NCI-H1417 treated with DMSO at 0.1 percent for 48 hours (cell line): ENCODE measurements at places on chromosomes 6 and 20.

- no peak for DNase-seq
These were observed 25.5 kb upstream of the SMIM26 start for GRCh38 chr20:18541741-18542140.

- DNase-seq: no peak
These were observed 525.6 kb downstream of the EPHA7 start for GRCh38 chr6:92893741-92894140.

GRCh38 chr6:64679416-64679815, 1027.6 kb downstream of the EYS start:
- DNase-seq: no peak

DNA sequence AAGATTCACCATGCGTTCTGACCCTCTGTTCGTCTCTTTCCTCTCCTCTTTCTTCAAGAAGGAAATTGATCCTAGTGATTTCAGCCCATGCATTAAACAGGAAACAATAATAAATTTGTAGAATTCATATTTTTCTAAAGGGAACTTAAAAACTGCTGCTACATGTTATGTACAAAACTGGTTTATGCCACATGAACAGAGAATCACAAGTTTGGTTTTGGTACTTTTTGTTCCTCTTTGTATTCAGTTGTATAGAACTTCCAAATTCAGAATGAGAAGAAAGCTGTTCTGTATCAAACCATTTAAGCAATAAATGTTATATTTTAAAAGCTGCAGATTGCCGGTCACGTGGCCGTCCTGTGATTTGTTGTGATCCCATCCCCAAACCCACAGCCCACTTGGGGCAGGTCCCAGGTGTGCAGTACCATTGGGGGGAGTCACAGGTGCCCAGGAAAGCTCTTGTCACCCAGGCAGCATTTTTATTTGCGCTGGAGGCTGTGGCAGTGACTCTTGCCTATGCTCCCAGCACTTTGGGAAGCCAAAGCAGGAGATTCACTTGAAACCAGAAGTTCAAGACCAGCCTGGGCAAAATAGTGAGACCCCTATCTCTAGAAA, 61.2 kb downstream of the SSR1 start:
- no peak for DNase-seq

DNA sequence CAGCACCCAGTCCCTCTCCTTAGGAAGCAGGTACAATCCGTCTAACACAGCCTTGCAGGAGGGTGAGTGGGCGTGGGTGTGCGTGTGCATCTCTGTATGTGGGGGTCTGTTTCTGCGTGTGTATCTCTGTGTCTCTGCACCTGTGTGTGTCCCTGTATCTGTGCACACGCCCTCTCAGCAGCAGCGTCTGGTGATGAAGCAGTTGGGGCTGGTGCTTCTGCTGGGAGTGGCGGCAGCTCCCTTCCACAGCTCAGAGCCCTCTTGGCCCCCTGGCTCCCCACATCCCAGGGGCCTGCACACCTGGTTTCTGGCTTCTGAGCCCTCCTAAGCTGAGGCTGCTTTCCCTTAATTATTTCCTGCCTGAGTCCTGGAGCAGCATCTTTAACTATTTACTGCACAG, 49.5 kb upstream of the CCDC167 start:
- no peak for DNase-seq
